ENCODE measurements at places on chromosomes 6 and 20. TPM values are rescaled to one million over a fixed set of nuclear protein-coding genes. Genes with fewer than 3 reads are reported as not detected.

- DNase-seq, result no peak
Observed at GRCh38 chr20:62503401-62504178, 27.8 kb upstream of the GATA5 start.

DNA sequence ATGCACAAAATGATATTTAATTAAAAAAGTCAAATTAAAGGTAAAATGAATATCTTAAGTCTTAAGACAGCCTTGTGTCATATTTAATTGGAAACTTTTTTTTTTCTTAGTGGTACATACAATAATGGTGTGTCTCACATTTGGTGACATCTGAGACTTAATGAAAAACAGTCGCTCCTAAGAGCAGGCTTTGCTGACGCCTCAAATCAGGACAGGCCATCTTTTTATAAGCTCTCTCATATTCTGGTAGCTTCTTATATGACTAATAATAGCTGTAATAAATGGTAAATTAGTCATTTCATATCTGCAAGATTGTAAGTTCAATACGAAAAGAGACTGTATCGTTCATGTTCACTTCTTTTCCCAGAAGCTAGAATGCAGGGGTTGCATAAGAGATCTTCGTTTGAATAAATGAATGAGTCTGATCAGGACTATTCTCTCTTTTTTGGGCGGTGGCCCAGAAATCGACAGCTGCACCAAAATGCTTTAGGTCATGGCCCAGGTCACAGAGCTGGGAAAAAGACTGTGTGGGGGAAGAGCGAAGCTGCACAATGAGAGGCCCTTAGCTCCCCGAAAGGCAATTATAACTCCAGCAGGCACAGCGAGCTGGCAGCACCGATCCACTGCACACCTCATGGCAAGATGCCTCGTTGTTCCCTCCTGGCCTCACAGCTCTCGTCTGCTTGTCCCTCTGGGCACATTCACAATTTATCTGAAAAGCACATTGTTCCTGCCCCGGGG, 69.4 kb downstream of the NRN1 start:
- no peak for DNase-seq

DNA sequence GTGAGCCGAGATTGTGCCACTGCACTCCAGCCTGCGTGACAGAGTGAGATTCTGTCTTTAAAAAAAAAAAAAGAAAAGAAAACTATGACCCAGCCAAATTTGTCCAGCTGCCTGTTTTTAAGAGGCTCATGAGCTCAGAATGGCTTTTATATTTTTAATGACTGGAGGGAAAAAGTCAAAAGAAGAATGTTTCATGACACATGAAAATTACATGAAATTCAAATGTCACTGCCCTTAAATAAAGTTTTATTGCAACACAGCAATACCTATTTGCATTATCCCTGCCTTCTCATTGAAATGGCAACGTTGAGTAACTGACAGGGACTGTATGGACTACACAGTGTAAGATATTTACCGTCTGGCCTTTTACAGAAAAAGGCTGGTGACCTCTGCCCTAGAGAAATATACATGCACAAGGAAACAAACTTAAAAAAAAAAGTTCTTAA, 11.4 kb downstream of the SENP6 start:
- no peak for DNase-seq

GRCh38 chr6:45054610-45055009, 273.5 kb upstream of the RUNX2 start:
- no peak for DNase-seq

CST1 gene
- not detected for total RNA-seq

SLC22A23 gene
- 18.5 TPM for total RNA-seq

DNA sequence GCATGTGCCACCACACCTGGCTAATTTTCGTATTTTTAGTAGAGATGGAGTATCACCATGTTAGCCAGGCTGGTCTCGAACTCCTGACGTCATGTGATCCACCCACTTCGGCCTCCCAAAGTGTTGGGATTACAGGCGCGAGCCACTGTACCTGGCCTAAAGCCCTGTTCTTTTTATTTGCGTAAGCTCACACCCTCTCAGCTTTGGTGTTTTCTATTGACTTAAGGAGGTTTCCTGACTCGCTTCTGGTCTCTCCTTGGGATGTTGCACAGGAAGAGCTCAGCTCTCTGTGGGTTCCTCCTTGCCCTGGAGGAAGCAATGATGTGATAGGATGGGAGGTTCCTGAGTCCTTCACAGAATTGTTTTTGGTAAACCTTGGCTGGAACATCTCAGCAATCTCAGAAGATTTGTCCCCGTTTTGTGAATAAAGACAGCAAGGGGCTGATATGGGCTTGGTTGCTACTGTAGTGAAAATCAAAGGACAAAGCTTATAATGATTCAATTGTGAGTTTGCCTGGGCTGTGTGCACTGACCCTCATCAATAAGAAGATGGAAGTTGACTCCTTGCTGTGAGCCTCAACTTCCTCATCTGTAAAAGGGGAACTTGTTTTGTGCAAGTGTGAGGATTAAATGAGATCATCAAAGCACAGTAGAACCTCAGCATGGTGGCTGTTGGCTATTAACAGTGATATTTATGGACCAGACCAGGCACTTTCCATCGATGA, 27.0 kb downstream of the TOX2 start:
- no peak for DNase-seq

ITPR3 gene
- 4.1 TPM for total RNA-seq

All from umbilical cord (tissue), 2 donors.